ENCODE measurements at places on chromosomes 2 and 18.

- no peak for DNase-seq
These were observed 97.0 kb upstream of the PAPOLG start for GRCh38 chr2:60659026-60659425.

GRCh38 chr2:64018701-64019082 lies 536 bp downstream of the VPS54 start:
- peak; percentile 43 for DNase-seq

GRCh38 chr18:49444581-49444980 lies 15.9 kb downstream of the DYM start:
- peak; percentile 33 for DNase-seq

- DNase-seq = no peak
These were observed 25.2 kb upstream of the CDH20 start for GRCh38 chr18:61308004-61308403.

GRCh38 chr2:150129921-150130575 lies 357.4 kb downstream of the RND3 start:
- DNase-seq = no peak

- DNase-seq = no peak
These were observed 39.1 kb downstream of the TMEM163 start for GRCh38 chr2:134679745-134680144.

Data from fibroblast of mammary gland (primary cell).